Mucosa of descending colon (tissue), 3 donors: ENCODE measurements at places on chromosomes 4 and X.

DNA sequence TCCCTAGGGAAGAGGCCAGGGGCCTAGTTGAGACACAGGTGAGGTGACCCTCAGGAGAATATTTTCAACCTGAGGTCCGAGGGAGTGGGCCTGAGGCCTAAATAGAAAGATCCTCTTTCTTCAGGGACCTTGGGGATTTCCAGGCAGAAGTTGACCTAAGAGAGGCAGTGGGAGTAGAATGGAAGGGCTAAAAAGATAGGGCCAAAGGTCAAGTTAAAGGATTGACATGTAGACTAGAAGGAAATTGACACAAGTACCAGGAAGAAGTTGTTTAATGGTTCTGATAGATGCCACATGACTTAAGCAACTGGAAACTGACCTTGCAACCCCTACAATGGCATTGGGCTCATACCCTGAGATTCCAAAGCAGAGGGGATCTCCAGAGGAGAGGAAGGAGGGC lies 76.9 kb downstream of the SHROOM3 start:
- DNase-seq = no peak

DNA sequence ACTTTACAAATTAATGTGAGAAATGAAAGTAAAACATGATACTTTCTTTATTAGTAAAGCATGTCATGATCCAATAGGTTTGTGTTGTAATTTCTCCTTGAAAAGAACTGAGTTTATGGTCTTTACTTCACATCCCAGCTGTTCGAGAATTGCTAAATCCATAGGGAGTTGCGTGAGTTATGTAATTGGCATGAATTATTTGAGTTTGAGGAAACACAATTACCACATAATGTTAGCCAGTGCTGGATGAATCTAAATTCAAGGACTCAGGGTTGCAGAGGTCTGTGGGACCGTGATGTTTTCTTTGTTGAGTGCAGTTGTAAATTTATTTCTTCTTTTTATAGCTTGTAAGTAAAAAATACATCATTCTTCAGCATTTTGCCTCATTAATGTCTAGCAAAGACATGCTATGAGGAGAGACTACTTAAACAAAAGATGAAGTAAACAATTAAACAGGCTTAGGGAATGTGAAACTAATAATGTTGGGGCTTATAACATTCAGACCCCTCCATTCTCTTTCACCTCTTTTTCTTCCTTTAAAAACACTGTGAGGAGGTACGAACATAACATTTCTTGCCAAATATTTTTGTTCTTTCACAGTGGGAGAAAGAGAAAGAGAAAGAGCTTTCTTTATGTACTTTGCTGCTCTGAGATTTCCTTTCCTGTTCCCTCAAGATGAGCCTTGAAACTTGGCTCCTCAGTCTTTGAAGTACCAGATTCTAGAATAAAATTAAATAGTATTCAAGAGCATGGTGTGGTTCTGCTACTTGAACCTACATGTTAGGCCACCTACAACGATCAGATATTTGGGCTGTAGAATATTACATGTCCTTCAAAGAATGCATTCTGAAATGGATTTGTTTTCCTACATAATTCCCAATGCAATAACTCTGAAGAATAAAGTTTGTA lies 159.6 kb upstream of the ANK2 start:
- no peak for DNase-seq

- no peak for DNase-seq
These were observed 75.9 kb downstream of the COQ2 start for GRCh38 chr4:83208371-83209365.

DNA sequence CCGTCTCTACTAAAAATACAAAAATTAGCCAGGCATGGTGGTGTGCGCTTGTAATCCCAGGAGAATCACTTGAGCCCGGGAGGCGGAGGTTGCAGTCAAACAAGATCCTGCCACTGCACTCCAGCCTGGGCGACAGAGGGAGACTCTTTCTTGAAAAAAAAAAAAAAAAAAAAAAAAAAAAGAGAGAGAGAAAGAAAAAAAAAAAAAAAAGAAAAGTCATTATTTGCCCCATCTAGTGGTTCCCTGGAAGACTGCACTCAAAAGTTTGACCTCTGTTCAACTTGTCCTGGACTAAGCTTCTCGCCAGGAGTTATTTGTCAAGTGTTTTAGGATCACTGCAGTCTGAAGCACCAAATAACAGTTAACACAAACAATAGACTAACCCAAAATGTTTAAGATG lies 45.3 kb upstream of the KCTD8 start:
- no peak for DNase-seq

DNA sequence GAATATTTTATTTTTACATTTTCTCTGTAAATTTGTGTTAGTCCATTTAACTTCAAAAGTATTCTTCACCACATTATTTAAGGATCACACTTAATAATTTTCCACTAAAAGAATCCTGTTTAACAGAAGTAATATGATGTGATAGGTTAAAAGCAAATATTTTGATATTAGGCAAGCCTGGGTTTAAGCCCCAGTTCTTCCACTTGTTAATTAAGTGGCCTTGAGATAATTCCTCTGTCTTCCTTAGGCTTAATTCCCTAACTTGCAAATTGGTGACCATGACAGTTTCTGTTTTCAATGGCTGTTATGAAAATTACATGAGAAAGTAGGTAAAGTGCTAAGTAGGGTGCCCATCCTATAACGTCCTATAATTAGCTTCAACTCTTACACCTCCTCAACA lies 129.9 kb upstream of the ATOH1 start:
- no peak for DNase-seq

DNA sequence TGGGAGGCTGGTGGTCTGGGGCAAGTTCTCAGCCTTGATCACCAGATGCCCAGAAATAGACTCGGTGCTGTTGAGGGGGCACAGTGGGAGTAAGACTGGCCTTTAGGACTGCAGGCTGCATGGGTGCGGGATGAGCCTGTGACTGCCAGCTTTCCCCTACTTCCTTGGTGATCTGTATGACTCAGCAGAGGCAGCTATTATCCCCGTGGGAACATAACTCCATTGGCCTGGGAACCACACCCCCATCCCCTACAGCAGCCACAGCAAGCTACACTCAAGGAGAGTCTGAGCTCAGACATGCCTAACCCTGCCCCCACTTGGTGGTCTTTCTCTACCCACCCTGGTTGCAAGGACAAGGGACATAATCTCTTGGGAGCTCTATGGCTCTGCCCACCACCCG lies 20.6 kb downstream of the CLIC2 start:
- DNase-seq = no peak

DNA sequence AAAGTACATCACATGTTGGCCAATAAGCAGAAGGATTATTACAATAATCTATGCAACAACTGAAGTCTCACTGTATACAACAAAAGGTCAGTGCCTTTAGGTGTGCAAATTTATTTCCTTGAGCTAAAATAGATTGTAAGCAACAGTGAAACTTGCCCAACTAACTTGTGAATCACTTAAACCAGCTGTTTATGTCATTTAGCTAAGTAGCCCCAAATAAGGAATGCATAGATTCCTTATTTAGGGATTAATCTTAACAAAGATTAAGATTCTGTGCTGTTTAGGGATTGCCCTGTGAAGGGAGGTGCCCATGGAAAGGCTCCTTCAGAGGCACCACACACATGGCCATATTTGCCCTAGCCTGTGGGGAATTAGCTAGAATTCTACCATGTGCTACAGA lies 168.6 kb downstream of the MAML3 start:
- no peak for DNase-seq

DNA sequence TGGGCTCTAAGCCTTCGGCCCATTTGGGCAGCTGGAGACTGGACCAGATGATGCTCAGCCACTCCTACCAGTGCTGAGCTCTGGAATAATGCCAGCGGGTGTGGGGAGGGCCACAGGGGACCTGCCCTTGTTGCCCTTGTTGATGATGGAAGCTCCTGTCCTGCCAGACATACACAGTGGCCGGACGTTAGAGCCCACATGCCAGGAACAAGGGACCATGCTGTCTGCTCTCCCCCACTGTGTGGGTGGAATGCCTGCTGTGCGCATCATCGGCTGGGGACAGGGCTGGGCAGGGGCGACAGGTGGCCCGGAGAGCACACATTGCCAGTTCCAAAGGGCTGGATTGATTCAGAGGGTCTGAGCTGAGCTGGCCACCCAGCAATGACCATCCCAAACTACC lies 2.0 kb downstream of the ABLIM2 start:
- DNase-seq = no peak

DNA sequence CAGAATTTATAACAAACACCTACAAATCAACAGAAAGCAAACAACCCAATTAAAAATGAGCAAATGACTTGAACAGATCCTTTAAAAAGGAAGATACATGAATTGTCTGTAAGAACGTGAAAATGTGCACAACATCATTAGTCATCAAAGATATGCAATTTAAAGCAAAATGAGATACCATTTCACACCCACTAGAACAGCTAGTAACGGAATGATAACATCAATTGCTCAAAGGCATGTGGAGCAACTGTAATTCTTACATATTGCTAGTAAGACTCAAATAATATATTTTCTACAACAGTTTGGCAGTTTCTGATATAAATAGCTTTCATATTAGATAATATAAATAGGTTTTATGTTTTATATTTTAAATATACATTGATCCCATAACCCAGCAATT lies 82.5 kb downstream of the LCORL start:
- DNase-seq = no peak

DNA sequence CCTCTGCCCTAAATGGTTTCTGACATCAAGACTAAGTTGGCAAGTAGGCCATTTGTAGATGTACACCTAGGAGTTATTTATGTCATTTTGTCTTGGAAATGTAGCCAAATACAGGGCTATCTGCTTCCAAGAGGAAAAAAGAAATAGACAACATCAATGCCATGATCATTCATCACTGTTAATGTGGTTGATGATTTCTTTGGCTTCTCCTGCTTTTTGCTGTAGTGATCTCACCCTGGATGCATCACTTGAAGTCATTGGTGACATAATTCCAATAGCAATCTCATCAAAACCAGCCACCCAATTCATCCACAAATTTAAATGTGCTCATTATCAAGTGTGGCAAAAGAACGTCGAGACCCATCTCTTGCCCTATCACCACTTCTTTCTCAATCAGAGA lies 222.6 kb upstream of the PPARGC1A start:
- DNase-seq = no peak

- DNase-seq = no peak
These were observed 60.4 kb downstream of the EFNB1 start for GRCh38 chrX:68889249-68889648.

GRCh38 chrX:155046129-155046810 lies 19.6 kb downstream of the FUNDC2 start:
- DNase-seq = no peak

- DNase-seq = no peak
These were observed 991.5 kb downstream of the ADGRL3 start for GRCh38 chr4:62191451-62192240.

DNA sequence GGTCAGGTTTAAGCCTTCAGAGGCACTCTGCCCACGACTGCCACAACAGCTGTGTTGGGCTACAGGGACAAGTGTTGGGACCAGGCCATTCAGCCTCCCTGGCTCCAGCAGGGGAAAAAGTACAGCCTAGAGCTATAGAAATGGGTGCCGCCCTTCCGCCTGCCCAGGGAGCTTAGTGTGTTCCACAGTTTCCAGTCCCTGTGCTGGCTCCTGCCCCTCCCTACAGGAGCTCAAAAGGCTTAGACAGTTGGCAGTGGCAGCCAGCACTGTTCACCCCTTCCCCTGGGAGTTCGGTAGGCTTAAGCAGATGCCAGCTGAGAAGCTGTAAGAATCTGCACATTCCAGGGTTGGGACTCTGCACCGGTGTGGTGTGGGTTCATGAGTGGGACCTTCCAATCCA lies 408.2 kb upstream of the INTU start:
- DNase-seq = no peak

DNA sequence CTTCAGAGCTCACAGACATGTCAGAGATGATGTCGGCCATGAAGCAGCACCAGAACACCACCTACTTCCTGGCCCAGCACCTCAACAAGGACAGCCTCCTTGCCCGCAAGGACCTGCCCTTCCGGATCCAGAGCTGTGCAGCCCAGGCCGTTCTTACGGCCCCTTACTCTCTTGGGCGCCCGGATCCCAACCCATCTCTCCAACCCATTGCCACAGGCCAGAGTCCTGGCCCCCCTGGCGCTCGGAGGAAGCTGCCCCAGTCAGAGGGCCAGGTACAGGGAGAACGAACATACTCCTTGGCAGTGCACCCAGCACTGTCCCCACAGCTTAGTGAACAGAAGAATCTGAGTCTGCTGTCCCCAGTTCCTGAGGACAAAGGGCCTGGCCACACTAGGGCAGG lies 27.9 kb upstream of the PRPS1 start:
- DNase-seq = no peak

DNA sequence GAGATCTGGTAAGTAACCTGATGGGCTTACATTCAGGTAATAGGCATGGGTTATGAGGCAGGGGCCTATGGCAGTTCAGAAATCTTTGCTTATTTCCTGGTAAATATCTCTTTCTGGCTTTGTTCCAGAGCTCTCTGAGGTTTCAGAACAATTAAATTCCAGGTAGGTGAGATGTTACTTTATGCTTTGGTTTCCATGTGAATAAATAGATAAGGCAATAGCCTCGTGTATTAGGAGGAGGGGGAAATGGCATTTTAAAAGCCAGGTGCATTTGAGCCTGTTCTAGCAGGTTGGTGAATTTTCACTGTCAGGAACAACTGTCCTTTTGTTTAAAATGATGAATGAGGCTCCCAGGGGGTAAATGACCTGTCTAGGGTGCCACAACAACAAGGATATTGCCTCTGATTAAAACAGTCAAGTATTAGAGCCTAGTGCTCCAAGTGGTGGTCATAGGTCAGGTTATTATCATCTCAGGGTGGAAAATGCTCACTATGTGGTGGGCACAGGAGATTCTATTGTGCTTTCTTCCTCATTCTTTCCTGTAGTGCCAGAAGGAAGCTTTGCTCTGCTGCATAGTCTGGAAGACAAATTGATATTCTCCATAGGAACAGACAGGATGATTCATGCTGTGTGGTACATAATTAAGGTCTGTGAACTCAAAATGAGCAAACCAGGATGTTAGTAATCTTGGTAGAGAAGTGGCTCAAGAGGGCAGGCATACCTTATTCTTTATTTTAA lies 296.2 kb downstream of the INPP4B start:
- DNase-seq = no peak

DNA sequence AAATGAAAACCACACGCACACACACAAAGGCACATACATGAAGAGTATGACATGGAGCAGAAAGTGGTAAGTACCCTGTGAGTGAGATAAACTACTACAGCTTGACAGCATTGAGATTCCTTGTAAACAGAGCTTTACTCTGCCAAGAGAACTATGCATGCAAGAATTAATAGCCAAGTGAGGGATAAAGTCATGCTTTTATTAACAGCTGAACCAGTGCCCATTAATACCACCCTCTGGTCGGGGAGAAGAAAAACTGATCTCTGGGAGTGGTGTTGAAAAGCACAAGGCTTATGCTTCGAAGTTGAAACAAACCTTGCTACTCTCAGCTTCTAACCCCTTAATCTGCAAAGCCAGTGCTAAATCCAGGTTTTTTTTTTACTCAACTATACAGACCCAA lies 95.9 kb upstream of the C1QTNF7 start:
- no peak for DNase-seq

- DNase-seq = no peak
These were observed 70.4 kb downstream of the ARAP2 start for GRCh38 chr4:36173905-36174304.

GRCh38 chr4:40875507-40876150 lies 125.9 kb downstream of the NSUN7 start:
- no peak for DNase-seq

- DNase-seq = no peak
These were observed 523.3 kb downstream of the SMARCA1 start for GRCh38 chrX:129000018-129000417.
